DND-41 (cell line): ENCODE measurements at places on chromosomes 2 and 18.

DNA sequence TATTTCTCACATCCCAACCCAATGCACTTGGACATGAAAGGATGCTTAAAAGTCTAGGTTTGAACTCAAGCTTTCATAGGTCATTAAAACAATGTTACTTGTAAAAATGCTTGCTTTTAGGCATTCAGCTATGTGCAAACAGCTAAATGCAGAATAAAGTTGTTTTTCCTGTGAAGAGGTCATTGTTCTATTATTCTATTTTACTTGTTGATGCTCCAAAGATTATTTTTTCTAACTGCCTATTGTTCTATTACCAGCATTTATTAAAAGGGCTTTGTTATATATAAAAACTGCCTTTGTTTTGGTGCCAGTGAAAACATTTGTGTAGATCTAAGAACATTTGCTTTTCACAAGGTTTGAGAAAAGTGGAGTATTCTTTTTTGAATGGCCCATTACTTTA, 49.4 kb downstream of the TMEM178A start:
- DNase-seq, result no peak

DNA sequence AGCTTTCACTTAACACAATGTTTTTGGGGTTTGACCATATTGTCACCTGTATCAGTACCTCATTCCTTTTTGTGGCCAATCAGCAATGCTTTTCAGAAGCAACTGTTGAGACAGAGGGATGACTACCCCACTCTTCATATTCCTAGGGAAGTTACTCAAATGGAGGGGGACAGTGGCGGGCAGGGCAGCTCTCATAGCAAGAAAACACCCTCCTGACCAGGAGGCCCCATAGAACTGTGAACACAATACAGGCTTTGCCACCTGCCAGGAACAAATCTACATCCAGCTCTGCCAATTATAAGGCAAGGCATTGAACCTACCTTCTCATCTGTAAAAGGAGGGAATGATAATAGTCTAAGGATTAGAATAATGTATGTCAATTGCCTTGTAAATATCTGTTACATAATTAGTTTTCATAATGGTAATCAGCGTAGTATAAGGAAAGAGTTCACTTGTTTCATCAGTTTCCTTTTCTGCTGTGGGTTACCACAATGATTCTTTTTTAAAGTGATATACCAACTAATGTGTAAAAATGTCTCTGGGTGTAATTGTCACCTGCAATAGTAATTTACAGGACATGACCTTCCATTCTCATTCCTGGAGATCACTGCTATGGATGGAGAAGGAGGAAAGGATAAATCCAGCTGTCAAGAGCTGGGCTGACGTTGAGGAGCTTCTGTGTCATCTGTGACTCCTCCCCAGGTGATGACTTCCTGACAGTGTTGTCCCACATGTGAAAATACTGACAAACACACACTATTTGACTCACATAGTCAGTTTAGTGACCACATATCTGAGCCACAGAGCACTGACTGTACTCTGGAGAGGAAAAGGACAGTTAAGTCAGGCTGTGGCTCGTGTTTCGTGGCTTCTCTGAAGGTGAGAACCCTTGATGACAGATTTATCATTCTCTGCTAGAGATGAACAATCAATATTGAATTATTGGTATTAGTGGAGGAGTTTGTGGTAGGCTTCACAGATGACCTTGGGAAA, 13.5 kb downstream of the ALPK2 start:
- DNase-seq, result no peak

DNA sequence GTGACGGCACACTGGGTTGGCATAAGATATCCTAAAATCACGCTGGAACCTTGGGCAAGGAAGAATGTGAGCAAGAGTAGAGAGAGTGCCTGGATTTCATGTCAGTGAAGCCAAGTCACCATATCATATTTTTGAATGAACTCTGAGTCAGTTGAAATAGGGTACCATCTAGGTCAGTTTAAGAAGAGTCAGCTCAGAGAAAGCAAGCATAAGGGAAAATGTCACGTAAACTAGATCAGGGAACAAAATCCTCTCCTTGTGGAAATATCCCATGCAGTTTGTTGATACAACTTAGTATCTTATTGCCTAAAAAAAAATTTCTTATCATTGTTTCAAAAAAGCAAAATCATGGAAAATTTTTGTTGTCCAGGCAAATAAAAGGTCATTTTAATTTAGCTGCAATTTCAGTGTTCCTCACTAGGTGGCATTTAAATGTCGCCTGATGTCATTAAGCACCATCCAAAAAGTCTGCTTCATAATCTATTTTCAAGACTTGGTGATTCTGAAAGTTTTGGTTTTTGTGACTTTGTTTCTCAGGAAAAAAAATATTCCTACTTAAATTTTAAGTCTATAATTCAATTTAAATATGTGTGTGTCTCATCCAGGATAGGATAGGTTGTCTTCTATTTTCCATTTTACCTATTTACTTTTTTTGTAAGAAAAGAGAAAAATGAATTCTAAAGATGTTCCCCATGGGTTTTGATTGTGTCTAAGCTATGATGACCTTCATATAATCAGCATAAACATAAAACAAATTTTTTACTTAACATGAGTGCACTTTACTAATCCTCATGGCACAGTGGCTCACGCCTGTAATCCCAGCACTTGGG, 19.6 kb downstream of the RSAD2 start:
- DNase-seq, result no peak

GRCh38 chr2:172377408-172377807, 50.0 kb upstream of the ITGA6 start:
- DNase-seq, result no peak

DNA sequence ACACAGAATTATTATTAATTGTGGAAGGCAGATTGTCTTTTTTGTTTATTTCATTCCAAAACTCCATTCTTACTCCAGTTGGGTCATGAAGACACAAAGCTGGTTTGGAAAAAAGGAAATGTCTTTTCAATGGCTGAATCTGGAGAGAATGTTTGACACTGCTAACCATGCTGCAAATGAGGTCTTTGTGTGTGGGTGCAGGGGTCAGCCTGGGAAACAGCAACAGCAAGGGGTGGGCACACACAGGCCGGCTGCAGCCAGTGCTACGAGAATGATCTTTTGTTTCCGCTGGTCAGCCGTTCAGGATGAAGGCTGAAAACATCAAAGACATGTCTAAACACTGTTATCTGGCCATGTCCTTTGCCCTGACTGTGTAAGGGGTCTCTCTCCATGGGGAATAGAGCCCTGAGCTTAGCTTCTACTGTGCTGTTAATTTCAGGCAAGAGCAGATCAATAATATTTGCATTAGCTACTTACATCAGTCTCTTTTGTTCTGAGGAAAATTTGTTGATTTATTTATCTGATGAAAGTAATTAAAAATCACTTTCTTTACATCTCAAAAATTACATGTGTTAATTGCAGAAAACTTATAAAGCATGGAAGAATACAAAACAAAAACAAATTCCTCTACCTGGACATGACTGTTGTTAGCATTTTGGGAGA, 33.3 kb upstream of the E2F6 start:
- no peak for DNase-seq

- DNase-seq, result no peak
Measured at GRCh38 chr2:159114835-159115234, 146.4 kb downstream of the TANC1 start.

DNA sequence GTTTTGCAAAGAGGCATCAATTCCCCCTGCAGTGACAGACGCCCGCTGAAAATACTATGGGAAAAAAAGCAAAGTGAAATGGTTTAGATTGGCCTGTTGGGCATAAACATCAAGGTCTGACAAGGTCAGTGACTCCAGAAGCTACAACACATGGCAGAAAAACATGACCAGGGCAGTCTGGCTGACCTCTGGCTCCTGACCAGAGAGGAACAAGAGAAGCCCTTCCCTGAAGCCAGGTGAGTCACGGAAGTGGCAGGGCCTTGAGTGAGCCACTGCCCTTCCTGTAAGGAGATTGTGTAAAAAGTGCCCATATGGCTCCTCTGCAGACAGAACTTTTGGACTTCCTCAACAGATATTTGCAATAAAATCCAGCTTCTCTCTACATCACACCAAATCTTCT, 72.0 kb downstream of the DNER start:
- no peak for DNase-seq

DNA sequence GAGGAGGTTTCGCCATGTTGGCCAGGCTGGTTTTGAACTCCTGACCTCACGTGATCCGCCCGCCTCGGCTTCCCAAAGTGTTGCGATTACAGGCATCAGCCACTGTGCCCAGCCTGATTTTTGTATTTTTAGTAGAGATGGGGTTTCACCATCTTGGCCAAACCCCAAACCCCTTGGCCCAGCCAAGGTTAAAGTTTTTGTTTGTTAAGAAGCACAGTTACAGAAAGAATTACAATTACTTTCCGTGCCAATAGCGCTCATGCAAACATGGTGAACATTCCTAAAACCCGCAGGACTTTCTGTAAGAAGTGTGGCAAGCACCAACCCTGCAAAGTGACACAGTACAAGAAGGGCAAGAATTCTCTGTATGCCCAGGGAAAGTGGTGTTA, 26.1 kb downstream of the ITSN2 start:
- DNase-seq, result no peak

DNA sequence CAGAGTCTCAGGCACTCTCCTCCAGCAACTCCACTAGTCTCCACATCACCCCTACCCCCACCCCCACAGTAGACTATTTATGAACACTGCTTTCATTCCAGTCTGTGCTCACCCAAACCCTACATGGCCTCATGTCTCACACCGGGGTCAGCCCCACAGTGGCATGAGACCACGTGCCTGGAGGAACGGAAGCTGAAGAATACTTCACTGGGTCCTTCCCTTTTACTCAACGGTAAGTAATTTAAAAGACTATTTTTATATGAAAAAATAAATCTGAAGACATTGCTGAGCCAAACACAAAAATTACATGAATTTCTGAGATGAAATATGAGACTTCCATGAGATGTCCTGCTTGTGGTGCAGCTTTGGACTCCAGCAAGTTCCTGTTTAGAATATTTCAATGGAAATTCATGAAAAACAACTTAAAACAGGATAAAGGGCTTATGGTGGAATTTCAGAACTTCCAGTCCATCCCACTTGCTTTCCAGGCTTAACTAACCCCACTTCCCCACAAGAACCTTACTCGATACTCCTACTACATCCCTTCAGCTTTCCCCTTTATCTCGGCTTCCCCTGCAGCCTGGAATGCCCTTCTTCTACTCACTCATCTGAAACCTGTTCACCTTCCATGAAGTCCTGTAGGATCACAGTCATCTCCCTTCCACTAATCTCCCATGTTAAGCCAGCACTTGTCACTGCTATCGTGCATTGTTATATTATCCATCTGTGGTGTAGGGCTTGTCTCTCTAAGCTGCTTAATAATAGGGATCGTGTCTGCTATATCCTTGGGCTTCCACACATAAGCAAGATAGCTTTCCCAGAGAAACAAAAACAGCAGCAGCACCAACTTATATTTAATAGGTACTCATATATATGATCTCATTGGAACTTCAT, 47.9 kb downstream of the SLC14A1 start:
- DNase-seq, result no peak

DNA sequence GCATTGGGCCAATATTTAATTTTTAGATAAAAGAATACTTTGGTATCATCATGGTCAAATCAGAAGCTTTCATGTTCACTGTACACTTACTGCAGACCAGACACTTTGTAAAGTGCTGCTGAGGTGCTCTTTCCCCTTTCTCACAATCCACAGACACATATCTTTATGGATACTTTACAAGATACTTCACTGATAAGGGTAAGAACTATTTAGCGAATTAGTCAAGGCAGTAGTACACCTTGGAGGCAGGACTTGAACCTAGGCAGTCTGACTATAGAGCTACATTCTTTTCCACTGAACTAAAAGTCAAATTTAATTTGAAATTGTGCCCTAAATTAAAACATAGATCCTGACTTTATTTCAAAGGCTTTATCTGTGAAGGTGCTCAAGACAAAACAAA, 60.2 kb downstream of the COBLL1 start:
- no peak for DNase-seq

GRCh38 chr2:196181484-196181883, 10.1 kb upstream of the STK17B start:
- no peak for DNase-seq

DNA sequence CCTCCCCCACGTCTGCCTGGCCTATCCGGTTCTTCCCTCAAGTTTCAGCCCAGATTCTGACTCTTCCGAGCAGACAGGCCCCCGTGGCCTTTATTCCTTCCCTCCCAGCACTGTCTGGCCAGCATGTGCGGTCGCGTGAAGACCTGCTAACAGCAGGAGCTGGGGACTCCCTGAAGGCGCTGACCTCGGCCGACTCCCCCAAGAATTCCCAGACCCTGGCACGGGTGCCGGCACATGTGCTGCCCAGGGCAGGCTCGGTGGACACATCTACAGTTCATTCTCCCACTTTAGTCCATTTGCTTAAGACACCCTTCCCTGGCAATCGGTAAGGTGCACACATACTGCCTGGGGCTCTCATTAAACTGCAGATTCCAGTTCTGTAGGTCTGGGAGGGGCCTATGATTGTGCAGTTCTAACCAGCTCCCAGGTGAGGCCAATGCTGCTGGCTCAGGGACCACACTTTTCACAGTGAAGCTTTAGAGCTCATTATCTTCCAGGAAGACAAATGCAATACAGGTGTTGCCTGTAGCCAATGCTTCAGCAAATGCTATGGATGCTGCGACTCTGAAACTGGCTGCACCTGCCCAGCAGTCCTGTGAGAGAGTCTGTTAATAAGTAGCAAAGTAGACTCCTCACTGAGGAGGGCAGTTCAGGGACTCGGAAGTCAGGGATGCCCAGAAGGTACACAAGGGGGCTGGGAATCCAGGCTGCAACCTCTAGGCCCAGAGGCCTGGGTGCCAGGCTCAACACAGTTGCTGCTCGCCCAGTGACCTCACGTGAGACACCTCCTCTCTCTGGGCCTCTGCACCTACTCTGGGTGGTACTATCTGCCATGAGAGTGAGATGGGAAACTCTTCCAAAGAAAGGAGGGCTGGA, 45.4 kb upstream of the TAF1B start:
- no peak for DNase-seq

GRCh38 chr2:27559228-27559627, 23.6 kb upstream of the ZNF512 start:
- DNase-seq, result no peak

DNA sequence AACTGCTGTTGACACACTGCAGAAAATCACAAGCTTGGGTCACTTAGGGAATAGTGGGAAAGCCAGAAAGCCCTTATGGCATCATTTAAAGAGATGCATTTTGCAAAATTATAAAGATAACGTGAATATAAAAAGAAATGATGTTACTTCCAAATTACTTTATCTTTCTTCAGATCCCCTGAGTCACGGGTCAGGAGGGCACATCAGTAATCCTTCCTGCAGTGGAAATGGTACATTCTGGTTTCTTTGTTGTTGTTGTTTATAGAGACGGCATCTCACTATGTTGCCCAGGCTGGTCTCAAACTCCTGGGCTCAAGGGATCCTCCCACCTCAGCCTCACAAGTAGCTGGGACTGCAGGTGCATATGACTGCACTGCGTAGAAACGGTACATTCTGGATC, 9.8 kb upstream of the EPG5 start:
- DNase-seq, result no peak
